ENCODE measurements at places on chromosomes 13 and 19.

DNA sequence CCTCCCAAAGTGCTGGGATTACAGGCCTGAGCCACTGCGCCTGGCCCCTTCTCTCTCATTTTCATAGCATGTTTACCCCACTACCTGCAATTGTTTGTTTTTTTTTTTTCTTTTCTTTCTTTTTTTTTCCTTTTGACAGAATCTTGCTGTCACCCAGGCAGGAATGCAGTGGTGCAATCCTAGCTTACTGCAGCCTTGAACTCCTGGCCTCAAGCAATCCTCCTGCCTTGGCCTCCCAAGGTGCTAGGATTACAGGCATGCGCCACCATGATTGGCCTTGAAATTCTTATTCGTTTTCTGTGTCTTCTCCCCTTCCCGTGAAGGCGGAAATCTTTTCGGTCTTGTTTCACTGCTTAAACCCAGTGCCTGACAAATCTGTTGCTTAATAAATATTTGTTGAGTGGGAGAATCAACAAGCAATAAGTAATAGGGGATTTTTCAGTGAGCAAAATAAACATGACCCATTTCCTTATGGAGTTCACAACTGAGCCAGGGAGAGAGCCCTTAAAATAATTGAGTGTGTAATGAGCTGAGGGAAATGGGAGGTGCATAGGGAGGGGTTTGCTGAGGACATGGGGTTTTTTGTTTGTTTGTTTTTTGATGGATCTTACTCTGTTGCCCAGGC, 1.8 kb upstream of the INSR start:
- no peak for DNase-seq

DNA sequence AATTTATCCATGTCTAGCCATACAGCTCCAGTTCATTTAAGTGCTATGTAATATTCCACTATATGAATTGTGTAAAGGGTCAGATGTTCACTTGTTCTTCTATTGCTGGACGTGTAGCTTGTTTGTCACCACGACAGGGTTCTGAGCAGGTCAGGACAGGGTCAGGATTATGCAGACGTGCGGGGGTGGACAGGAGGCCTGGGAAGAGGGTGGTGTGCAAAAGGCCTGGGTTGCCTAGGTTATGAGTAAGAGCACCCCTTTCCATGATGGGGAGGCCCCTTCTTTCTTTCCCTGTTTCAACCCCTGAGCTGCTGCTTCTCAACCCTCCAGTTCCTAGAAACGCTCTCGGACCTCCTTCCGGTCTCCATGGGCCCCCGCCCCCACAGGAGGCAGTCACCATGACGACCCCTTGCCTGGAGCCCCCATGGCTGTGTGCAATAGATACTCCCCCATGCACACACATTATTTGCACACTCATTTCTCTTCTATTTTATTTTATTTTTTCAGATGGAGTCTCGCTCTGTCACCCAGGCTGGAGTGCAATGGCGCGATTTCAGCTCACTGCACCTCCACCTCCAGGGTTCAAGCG, 2.0 kb downstream of the EXOC3L2 start:
- DNase-seq: no peak

GRCh38 chr13:92727118-92727517, 499.5 kb upstream of the GPC6 start:
- no peak for DNase-seq

DNA sequence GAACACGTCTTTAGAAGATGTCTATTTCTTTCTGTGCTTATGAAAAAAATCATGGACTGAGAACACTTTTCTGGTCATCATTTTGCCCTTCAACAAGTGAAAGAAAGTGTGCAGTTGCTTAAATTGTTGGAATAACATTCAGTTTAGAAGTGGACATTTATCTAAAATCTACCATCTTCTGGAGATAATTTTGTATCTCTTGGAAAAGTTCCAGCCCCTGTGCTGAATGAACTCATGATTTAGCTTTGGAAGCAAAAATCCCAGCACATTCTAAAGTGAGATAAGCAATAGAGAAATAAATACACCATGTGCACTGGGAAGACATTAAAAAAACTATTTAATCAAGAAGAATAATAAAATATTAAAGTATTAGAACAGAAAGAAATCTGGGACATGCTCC, 1420.8 kb upstream of the SLC10A2 start:
- DNase-seq: no peak

- DNase-seq: no peak
Measured at GRCh38 chr19:29779921-29780320, 31.9 kb upstream of the CCNE1 start.

Measured in stimulated activated CD4-positive, alpha-beta T cell treated with anti-CD3 and anti-CD28 coated beads, Interleukin-1b, Interleukin-23, amount 100 ng/mL, for 1 hour (primary cell).